ENCODE measurements at places on chromosomes 7 and 10. TPM values are rescaled to one million over a fixed set of nuclear protein-coding genes. Genes with fewer than 3 reads are reported as not detected.

TBX20 gene
- not detected for total RNA-seq

GRM3 gene
- not detected for total RNA-seq

SPDYE2B gene
- total RNA-seq: not detected

ZNF365 gene
- 0.42 TPM for total RNA-seq

CRYGN gene
- not detected for total RNA-seq

CCL24 gene
- not detected for total RNA-seq

WEE2 gene
- not detected for total RNA-seq

TACR2 gene
- total RNA-seq: 0.28 TPM

NPFFR1 gene
- not detected for total RNA-seq

AKR1C8 gene
- not detected for total RNA-seq

WAC gene
- 24.6 TPM for total RNA-seq

Measured in airway epithelial cell (primary cell).